Activated effector memory CD4-positive, alpha-beta T cell treated with Interleukin-2 at 50 U/mL for 16 hours (primary cell): ENCODE measurements at places on chromosomes 6 and 20.

GRCh38 chr20:34560141-34560523 lies 1.6 kb downstream of the MAP1LC3A start:
- no peak for DNase-seq

GRCh38 chr6:135537741-135538301 lies 40.3 kb upstream of the AHI1 start:
- no peak for DNase-seq

DNA sequence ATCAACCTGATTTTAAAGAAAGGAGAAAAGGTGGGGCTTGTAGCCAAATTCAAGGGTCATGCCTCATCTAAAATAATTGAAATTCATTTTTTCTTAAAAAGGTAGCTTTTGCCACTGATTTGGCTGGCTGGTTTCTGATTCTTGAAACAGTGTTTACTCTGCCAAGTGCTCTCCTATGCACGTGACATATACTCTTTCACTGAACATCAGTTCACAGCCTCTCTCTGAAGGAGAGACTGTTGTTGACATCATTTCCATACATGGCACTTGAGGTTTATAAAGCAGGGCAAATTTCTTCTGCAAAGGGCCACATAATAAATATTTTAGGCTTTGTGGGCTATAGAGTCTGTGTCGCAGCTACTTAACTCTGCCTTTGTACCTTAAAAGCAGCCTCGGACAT lies 40.4 kb upstream of the DOK5 start:
- no peak for DNase-seq

DNA sequence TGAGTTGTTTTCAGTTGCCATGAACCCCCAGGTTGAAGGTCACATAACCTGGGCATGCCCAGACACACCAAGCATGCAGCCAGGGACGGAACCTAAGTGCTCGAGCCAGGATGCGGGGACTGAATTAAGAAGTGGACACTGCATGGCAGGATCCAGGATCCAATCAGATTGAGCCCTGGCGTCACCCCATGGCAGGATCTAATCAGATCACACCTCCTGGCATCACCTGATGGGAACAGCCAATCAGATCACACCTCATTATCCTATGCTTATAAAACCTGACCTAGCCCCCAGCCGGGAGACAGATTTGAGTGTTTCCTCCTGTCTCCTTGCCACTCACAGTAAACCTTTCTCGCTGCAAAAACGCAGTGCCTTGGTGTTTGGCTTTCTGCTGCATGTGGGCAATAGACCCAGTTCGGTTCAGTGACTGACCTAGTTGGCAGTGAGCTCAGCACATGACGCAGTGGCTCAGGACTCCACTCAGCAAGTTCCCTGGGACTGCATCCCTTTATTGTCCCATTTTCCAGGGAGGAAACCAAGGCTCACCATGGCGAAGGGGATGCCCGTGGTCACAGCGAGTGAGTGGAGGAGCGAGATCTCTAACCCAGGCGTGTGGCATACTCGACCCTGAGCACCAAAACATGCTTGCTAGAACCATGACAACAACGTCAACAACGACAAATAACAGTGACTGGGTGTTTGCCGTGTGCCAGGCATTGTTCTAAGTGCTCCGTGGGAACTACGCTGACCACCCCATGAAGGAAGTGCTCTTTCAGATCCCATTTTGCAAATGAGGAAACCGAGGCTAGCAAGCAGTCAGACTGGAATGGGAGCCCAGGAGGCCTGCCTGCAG lies 66.3 kb downstream of the RBM38 start:
- DNase-seq = no peak

DNA sequence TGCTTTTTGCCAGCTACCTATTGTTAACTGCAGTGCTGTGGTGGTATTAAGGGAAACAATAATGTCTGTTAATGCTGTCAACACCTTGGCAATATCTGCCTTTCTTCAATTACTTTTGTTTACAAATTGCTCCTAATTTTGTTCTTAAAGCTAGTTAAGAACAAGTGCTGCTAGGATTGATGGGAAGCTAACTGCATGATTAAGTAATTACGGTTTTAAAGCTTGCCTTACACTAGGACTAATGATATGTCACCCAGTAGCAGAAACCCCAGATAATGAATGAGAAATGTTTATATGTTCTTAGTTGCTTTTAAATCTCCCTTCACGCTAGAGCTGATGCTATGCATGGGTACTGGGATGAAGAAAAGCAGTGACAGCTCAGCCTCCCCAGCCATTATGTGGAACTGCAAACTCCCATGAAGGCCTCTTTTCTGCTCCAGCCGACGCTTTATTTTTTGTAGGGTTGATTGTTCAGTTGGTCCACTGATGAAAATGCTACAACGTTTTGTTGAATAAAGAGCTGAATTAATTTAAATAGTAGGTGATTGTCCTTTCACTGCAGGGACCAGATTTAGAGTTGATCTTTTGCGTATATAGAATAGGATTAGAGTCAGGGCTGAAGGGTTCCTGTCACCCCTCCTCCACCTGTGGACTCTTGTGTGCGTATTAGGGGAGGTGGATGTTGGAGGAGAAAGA lies 610.5 kb downstream of the TFAP2B start:
- DNase-seq = no peak

- no peak for DNase-seq
These were observed 489.8 kb upstream of the SOX4 start for GRCh38 chr6:21103626-21104224.

GRCh38 chr6:118680452-118681095 lies 29.2 kb upstream of the CEP85L start:
- no peak for DNase-seq

DNA sequence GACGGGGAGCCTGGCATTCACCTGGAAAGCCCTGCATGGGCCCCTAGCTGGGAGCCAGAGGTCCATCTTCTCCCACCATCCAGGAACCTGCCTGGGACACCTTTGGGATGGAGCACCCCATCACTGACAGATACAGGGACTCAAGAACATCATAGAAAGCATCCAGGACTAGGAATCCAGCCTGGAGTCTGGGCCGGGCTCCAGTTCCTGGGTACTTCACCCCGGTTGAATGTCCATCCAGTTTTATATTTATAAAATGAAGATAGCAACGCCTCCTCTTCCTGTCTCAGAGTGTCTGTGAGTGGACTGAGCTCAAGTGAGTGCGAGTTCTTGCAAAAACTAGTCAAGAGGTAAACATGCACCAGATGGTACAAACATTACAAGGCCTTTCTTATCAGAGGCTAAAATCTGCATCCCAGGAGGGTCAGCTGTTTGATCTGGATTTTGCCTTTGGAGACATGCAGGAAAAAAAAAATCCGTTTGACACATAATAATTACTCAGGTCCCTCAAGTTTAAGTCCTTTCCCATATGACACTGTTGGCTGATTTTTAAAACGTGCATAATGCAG lies 27.4 kb downstream of the ZC3H12D start:
- no peak for DNase-seq

DNA sequence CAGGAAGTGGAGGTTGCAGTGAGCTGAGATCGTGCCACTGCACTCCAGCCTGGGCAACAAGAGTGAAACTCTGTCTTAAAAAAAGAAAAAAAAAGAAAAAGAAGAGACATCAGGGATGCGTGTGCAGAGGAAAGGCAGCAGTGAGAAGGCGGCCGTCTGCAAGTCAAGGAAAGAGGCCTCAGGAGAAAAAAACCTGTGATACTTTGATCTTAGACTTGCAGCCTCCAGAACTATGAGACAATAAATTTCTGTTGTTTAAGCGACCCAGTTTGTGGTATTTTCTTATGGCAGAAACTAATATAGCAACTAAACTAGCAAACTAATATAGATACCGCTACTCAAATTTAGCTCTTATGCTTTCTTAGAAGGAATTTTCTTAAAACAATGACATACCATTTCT lies 36.1 kb downstream of the FGD2 start:
- no peak for DNase-seq

DNA sequence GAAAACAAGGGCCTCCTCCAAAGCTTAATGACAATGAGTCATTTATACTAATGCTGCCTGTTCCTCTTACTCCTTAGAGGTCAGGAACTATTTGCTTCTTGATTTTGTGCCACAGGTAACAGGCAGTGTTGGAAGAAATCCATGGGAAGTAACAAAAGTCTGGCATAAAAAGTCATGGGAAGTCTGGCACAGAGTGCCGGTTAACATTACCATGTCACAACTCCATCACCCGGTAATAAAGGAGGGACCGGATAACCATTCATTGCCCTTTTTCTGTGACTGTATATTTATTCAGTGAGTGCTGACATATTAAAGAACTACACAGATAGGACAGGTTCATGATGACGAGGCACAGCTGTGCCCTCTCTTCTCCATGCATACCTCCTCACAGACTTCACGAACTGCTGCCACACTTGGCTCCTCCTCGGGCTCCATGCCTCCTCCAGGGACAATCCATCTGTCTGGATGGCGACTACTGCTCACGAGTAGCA lies 50.9 kb downstream of the NUDT3 start:
- DNase-seq = no peak

DNA sequence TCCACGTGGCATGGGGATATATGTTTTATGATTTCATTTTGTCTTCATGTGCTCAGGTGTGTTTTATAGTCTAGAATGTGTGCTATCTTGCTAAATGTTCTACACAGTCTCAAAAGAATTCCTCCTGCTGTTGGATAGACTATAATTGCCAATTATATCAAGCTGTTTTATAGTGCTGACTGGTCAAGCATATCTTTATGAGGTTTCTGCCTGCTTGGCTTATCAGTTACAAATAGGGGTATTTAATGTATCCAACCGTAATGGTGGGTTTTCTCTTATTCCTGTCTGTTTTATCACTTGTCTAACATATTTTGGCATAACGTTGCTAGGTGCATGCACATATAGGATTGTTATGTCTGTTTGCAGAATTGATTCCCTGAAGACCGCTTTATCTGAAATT lies 201.3 kb downstream of the EYS start:
- no peak for DNase-seq
